ENCODE measurements at places on chromosomes 5 and 9.

DNA sequence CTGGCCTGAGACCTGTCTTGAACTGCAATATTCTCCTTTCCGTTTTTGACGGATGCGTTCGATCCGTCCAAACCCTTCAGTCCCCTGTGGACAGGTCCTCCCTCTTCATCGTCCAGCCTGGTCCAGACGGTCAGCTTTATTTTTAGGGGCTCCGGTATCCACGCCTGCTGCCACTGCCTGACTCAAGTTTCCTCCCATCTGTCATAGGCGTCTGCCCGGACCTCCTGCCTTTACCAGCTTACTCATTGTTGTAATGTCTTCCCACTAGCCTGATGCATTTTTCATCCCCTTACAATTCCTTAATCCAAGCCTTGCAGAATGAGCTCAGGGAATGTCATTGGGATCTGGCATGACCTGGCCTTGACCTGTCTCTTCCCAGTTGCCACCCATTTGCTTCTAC lies 145.8 kb downstream of the TENT4A start:
- DNase-seq: no peak

- no peak for DNase-seq
Observed at GRCh38 chr9:27659001-27659400, 85.7 kb upstream of the C9orf72 start.

DNA sequence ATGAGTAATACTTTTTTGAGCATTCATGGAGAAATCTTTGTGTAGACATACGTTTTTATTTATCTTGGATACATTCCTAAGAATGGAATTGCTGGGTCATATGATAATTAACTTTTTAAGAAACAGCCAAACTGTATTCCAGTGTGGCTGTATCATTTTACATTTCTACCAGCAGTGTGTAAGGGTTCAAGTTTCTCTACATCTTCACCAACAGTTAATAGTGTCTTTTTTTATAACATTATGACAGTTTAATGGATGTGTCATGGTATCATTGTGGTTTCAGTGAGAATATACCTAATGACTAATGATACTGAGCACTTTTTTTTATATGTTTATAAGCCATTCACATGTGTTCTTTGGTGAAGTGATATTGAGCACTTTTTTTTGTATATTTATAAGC lies 52.4 kb downstream of the NIPBL start:
- DNase-seq: no peak

- no peak for DNase-seq
Observed at GRCh38 chr9:1057910-1058309, 7.8 kb downstream of the DMRT2 start.

DNA sequence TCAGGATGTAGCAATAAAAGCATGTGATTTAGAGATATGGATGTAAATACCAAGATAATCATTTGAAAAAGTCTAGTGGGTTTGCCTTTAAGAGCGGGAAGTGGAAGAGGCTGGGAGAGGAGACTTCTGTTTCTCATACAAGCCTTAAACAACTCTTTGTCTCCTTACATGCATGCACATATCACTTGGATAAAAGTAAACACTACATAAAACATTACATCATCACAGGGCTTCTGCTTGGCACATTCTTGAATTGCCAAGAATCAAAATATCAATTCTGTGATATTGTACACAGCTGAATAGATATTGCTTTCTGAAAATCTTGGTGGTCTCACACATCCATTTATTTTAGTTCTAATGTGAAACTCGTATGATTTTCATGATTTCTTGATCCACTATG lies 57.6 kb downstream of the FOXD1 start:
- DNase-seq: no peak

DNA sequence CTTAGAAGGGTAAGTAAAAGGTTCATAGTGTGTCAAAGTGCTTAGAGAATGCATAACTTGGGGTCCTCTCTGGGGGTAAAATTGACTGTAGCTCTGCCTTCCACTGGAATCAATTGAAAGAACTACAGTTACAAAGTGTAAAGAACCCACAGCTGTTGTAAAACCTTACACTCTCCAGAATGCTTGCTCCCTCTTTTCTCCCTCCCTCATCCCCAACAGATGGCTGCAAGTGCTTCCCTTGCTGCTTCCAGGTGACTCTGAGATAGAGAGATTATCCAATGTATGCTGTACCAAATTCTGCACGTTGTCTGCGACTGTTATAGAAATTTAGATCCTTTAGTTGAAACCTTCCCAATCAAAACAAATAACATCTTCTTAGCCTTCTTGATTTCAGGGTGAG lies 126.0 kb downstream of the STK32A start:
- DNase-seq: no peak

DNA sequence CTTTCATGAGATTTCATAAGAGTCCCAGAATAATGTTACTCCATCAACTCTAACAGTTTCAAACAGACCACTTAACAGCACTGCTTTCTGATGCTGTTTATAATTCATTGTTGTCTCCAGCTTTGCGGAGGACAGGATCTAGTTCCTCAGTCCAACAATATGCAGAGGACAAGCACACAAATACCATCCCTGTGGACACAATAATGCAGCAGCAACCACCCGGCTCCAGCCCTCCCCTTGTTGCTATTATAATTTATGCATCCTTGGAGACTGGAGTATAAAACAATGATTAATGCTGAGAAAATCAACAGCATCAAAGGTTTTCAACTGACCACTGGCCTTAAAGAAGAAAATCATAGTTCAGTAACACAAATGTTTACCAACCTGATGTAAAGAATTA lies 108.3 kb downstream of the DENND1A start:
- no peak for DNase-seq
